ENCODE measurements at places on chromosomes 7 and 10.

DNA sequence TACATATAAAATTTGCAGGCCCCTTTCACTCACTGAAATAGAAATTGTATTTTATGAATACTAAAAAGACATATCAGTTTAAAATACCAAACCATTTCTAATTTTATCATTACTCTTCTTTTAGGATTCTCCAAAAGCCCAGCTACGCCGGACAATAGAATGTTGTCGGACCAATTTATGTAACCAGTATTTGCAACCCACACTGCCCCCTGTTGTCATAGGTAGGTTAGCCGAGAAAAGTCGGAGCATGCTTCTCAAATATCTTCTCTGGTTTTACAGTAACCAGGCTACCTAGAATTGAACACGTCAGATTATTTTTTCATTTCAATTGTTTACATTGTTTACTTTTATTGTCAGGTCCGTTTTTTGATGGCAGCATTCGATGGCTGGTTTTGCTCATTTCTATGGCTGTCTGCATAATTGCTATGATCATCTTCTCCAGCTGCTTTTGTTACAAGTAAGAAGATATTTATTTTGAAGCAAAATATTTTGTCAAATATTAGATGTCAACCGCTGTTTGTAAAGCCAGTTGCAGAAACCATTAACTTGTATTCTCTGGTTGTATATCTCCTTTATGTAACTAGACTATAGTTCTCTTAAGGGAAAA, 57.6 kb downstream of the MMRN2 start:
- DNase-seq: peak; percentile 86

GRCh38 chr10:110706690-110707098, 62.6 kb downstream of the RBM20 start:
- peak; percentile 60 for DNase-seq

GRCh38 chr10:109166935-109167334, 756.4 kb downstream of the XPNPEP1 start:
- DNase-seq: no peak

- peak; percentile 47 for DNase-seq
Measured at GRCh38 chr10:65394502-65395297, 1531.1 kb upstream of the LRRTM3 start.

- peak; percentile 27 for DNase-seq
Measured at GRCh38 chr7:55246171-55246570, 119.0 kb upstream of the LANCL2 start.

- DNase-seq: no peak
Measured at GRCh38 chr7:103987451-103987850, 2.0 kb downstream of the RELN start.
